Anterior cingulate cortex (tissue), 58 donors: ENCODE measurements at places on chromosomes 13 and 19.
A peak's percentile ranks its signal among the peaks of the same experiment; 100 is the strongest.

DNA sequence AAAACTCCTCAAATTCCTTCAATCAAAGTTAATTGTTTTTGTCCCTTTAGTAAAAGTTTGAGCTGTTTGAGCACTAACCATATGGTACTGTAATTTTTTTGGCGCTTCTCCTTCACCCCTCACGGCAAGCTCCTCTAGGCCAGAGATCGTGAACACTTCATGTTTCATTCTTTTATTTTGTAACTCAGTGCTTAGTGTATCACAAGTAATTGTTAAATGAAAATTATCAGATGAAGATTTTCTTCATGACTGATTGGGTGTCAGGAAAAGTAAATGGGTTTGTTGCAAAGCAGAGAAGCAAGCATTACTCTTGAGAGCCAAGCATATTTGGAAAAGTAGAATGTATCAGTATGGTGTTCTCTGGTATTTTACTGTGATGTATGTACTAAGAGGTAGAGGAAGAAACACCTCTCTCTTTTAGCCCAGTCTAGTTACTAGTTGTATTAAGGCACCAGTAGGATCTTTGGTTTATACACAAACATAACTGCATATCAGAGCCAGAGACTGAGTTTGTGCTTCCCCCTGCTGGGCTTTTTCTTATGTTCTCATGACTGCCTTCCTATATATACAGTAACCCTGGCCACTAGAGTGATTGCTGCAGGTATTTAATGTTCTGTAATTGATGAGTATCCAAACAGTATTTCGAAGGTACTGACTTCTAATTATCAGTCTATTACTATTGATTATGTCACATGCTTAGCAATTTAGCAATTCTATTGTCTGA, 202.3 kb upstream of the KLHL1 start:
- no peak for DNase-seq

DNA sequence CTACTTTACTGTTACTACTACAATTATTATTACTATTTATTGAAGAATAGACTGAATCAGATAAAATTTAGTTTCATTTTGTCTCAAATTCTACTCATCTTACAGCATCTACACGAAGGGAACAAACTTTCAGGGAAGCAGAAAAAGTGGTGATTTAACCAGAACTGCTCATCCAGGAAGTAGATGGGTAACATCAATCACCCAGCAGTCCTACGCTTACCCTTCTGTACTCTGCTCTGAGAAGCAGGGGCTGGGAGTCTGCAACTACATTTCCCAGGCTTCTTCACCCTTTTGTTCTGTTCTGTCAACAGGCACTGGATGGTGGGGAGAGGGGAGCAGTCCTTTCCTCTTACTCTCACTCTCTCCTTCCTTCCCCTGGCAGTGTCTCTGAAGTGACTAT, 31.4 kb upstream of the GGACT start:
- DNase-seq, result no peak

- peak; percentile 64 for DNase-seq
Observed at GRCh38 chr19:47239610-47240296, 8.8 kb upstream of the BBC3 start.

GRCh38 chr13:67736646-67737420, 506.7 kb upstream of the PCDH9 start:
- no peak for DNase-seq

DNA sequence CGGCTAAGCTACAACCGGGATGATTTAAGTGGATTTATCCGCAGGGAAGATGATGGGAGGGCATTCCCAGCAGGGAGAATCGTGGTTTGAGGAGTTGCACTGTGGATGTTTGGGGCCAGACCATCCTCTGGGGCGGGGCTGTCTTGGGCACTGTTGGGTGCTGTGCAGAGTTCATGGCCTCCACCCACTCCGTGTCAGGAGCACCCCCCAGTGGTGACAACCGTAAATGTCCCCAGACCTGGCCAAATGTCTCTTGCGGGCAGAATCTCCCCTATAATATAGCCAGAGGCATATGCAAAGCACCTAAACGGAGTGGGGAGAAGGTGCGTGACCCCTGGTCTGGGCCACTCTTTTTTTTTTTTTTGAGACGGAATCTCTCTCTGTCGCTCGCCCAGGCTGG, 40.2 kb downstream of the SMIM24 start:
- DNase-seq, result no peak

DNA sequence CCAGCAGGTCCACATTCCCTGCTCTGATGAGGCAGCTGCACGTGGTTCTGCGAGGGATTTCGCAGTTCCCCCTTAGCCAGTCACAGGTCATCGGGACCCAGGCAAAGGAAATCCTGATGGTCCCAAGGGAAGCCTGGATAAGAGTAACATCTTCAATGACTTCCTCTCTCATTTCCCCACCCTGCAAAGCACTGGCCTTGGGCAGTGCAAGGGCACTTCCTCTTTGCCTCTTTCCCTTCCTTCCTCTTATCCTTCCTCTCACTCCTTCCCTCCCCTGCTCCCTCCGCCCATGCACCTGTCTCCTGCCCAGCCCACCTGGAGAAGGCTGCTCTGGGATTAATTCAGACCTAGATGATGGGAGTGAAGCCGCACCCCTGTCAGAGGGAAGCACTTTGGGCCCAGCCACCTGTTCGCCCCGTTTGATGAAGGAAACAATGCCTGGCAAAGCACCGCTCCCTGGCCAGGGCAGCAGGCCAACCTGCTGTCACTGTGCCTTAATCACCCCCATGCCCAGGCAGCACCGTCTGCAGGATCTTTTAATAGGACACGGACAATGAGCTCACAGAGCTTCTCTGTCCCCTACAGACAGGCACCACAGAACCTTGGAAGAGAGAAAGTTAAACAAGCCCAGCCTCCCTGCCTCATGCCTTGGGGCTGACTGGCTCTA, 113.5 kb upstream of the PABPC3 start:
- no peak for DNase-seq

DNA sequence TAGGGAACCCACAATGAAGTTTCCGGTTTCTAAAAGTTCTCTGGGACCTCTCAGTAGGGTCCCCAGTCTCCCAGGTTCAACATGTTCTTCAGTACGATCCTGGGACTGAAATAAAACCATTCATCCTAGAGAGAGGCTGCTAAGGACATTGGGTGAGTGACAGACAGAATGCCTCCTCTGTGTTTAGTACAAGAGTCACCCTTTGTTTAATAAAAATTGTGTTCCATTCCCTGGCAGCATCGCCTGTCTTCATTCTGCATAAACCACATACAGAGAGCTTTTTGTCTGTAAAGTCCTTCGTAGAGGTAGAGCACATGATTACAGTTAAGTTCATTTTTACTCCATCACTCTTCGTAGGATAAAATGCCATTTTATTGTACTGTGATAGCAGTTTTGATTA, 95.3 kb upstream of the GPR12 start:
- DNase-seq, result no peak
